CD4-positive, alpha-beta T cell treated with Interleukin-17A for 4 hours (primary cell): ENCODE measurements at places on chromosomes 2 and 18.

DNA sequence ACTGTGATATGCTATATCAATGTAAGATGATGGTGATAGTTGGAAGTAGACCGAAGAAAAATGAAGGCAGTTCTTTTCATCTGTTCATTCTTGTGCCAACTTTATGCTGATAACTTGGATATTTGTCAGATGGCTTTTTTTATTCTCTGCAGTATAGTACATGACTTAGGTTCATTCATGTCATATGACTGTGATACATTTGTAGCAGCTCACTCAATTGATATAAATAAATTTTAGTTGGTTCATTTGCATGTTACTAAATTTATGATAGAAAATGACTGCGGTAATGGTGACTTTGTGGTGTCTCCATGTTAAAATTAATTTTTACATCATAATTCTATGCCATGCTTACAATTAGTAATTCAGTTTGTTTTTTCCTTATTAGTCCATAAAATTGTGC, 7.1 kb downstream of the UBXN2A start:
- no peak for DNase-seq

- DNase-seq, result no peak
These were observed 2.0 kb upstream of the TBC1D8 start for GRCh38 chr2:101153077-101153707.

DNA sequence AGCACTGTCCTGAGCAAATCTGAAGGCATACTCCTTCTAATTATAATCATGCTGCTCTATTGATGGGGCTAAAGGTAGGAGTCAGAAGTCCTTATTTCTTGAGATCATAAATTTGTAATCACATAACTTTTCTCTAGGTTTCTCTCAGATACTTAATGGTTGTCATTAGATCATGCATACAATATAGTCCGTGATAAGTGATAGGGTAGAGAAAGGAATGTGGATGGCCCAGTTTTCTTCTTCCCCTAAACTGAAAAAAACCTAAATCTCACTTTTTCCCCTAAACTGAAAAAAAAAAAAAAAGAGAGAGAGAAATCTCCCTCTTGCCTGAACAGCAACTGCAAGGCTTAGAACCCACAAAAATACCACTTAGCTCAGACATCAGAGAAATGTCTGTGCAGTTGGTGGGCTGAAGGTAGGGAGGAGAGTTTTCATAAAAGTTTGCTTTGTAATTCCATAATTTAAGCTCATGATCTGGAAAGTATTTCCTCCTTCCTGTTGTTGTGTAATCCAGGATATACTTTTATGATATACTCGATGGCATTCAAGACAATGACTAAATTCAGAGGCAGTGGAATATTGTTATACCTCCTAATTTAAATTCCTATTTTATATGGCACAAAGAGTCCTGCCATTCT, 79.3 kb upstream of the ITPRID2 start:
- no peak for DNase-seq

- DNase-seq, result no peak
These were observed 114.5 kb downstream of the KLHL29 start for GRCh38 chr2:23499439-23499838.

DNA sequence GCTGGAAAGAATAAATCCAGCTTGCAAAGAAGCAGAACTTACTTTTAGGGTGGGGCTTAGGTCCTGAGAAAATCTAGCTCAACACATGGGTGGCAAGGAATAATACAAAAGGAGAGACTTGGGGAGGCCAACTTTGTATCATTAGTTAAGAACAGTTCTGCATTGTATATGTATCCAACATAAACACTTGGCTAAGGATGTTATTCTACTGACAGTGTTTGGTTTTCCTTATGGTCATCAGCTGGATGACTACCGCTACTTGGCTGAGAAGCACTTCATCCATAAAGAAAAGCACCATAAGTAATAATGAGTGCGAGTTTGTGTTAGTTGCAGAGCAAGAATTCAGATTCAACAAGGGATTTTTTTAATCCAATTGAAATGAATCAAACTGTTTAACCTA, 614.9 kb downstream of the ARHGAP15 start:
- DNase-seq, result no peak

DNA sequence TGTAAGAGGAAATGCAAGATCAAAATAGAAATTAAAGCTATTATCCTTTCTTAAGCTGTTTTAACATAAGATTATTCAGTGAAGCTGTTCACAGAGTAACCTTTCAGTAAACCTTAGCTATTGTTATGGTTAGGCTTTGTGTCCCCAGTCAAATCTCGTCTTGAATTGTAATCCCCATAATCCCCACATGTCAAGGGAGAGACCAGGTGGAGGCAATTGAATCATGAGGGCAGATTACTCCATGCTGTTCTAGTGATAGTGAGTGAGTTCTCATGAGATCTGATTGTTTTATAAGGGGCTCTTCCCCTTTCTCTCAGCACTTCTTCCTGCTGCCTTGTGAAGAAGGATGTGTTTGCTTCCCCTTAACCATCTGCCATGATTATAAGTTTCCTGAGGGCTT, 424.4 kb downstream of the DSEL start:
- DNase-seq, result no peak

DNA sequence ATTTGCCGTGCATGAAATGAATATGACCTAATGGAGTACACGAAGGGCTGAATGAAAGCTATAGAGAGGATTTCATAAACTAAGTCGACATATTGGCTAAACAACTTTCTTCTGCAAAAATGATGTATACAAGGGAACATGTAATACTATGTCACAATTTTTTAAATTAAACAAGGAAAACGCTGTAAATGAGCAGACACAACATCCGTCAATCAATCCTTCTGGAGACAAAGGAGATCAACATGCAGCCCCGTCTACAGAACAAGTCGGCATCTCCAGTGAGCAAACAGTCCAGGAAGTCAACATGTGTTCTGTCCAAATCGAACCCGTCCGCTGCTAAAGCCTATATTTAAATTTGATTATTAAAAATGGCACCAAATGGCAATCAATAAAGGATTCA, 180.8 kb downstream of the TCF4 start:
- DNase-seq, result no peak

DNA sequence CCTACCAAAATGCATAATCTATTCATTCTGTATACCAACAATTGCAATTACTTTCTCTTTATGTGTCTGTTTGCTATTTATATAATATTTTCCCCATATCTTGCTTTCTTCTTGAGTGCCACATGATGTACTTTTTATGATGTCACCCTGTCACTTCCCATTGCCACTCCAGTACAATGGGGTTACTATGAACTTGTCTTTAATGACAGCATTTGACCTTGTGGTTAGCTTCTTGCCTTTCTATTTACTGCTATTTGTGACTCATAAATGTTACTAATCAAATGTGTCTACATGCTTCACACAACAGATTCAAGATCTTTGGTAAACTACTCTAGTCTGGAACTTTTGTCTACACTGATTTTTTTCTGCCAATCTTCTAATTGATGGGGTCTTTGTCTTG, 486.3 kb downstream of the NR4A2 start:
- DNase-seq, result no peak

GRCh38 chr2:233063269-233063975, 3.3 kb downstream of the INPP5D start:
- DNase-seq, result peak; percentile 52

- no peak for DNase-seq
These were observed 389.4 kb upstream of the KLHL29 start for GRCh38 chr2:22995576-22995975.

DNA sequence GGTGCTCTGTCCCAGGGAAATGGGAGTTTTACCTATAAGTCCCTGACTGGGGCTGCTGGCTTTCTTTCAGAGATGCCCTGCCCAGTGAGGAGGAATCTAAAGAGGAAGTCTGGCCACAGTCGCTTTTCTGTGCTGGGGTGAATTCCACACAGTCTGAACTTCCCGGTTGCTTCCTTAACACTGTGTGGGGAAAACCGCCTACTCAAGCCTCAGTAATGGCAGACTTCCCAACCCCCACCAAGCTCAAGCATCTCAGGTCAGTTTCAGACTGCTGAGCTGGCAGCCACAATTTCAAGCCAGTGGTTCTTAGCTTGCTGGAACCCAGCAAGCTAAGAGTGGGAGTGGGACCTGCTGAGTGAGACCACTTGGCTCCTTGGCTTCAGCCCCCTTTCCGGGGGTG, 54.9 kb downstream of the NUP35 start:
- DNase-seq, result no peak
